ENCODE measurements at places on chromosomes 3 and 15.

GRCh38 chr3:194875581-194876402 is 190.1 kb downstream of the FAM43A start:
- DNase-seq = no peak

DNA sequence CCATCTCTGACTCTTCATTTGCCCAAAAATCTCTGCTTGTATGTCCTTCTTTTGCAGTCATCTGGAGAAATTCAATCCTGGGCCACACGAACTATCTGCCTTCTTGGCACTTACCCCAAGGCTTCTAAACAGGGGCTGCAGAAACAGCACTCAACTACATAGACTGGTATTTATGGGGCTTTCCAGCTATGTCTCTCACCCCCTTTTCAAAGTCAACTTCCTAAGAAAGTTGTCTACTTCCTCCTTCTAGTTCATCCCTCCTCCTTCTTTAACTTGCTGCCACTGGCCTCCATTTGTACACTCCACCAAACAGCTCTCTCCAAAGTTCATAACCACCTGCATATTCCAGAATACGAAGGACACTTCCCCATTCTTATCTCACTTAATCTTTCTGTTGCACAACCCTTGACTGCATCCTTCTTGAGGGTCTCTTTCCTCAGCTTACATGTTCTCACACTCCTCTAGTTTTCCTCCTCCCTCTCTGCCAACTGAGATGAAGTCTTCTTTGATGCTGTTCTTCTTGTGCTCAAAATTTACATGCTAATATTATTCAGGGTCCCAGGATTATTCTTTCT is 55.2 kb downstream of the PLD1 start:
- DNase-seq = no peak

DNA sequence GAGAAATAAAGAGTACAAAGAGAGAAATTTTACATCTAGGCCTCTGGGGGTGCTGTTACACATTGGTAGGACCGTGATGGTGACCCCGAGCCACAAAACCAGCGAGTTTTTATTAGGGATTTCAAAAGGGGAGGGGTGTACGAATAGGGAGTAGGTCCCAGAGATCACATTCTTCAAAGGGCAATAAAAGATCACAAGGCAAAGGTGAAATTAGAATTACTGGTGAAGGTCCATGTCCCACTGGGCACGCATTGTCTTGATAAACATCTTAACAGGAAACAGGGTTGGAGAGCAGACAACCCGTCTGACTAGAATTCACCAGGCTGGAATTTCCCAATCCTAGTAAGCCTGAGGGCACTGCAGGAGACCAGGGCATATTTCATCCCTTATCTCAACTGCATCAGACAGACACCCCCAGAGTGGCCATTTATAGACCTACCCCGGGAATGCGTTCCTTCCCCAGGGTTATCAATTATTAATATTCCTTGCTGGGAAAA is 4.3 kb downstream of the IRAK2 start:
- DNase-seq = no peak

- DNase-seq = peak; percentile 87
Measured at GRCh38 chr15:38217191-38217595, 35.4 kb upstream of the SPRED1 start.

All from choroid plexus epithelial cell (primary cell).